ENCODE measurements at places on chromosomes 11 and 22.

DNA sequence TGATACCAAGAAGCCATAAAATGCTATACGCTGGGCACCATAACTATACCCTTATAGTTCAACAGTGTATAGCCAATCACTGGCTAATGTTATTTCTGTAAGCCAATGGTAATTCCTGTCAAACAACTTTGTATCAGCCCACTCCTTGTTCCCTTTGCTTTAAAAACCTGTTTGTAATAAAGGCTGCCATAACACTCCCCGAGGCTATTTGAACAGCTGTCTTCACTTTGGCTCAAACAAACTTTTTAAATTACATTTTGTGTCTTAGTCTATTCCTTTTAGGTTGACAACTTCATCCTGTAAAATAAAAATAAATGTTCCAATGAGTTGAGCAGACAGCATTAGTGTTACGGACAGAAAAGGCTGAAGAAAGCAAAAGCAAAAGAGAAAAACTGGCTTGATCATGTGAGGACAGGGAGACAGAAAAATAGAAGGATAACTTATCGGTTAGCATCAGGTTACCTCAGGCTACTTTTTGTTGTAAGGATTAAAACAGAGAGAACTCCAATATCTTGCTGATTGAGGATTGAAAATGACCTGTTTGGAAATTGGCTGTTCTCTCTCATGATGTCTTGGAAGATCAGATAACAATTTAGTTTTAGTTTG lies 95.0 kb downstream of the AASDHPPT start:
- DNase-seq, result no peak

DNA sequence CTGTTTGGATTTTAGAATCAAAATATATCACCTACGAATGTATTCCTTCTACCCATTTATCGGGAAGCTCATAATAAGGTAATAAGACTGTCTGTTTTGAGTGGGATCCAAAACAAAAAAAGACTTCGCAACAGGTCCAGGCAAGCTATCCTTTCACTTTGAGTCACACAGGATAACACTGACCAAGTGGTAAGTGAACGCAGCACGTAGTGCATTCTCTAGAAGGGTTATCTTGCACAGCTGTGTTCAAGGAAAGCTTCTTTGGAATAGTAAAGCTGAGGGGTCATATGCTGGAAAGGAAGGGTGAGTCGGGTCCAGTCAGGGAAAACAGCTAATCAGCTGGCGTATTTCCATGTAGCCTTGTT lies 22.3 kb upstream of the NRGN start:
- DNase-seq, result no peak

- no peak for DNase-seq
These were observed 1436.4 kb downstream of the BRD1 start for GRCh38 chr22:48391171-48391711.

DNA sequence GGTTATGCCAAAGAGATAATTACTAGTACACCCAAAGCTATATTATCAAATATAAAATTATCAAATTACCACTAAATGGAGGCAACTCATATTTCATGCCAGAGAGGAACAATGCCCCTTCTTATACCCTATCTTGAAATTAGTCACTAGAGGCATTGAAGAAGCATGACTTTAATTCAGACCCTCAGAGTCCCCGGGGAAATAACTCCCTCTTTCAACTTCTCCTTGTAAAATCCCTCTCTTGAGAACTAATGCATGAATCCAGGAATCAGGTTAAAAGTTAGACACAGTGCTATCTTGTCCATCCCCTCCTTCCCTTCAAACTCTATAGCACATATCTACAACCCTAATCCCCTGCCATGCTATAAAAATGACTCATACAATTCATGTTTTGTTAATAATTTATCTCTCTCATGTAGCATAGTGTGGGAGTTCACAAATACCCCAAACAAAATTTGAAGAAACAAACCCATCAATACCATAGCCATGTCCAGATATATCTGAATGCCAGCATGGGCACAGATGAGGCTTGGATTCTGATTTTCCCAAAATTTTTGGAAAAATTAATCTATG lies 665.4 kb downstream of the KCNA4 start:
- no peak for DNase-seq

- DNase-seq, result no peak
These were observed 58.7 kb upstream of the TNRC6B start for GRCh38 chr22:40118979-40119378.

- DNase-seq, result no peak
These were observed 593.7 kb upstream of the LUZP2 start for GRCh38 chr11:23903044-23903704.

- no peak for DNase-seq
These were observed 17.5 kb upstream of the GAL start for GRCh38 chr11:68666849-68667248.

DNA sequence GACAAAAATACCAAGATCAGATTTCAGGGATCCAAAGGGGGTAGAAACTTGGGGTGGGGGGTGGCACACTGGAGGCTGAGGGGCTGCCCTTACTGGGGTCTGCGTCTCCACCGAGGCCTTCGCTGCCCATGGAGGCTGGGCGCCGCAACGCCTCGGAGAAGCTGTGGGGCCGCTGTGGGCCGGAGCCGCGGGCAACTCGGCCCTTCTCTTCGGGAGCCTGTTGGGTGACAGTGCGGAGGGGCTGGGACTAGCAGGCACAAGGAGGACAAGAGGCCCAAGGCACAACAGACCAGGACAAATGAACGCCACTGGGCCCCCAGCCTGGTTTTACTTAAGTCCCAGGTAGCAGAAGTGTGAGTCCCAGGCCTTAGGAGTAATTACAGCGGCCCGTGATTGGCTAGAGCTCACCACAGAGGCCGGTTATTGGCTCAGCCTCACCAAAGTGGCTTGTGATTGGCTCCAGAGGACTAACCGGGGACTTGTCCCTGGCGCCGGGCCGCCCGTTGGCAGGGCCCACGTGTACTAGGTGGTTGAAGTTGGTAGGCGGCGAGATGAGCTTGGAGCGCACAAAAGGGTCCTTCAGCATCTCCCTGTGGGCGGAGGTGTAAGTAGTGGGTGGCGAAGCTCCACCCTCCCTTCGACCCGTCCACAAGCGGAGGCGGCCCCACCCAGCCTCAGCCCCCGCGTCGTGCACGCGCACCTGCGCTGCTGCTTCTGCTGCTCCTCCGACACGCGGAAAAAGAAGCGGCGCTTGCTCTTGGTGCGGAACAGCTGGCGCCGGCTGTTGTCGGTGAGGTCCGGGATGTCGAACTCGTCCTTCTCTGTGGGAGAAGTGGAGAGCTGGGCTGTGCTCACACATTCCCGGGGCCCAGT lies 16.5 kb upstream of the MEN1 start:
- DNase-seq, result no peak

GRCh38 chr11:61918251-61918937 lies 1.0 kb upstream of the RAB3IL1 start:
- no peak for DNase-seq

DNA sequence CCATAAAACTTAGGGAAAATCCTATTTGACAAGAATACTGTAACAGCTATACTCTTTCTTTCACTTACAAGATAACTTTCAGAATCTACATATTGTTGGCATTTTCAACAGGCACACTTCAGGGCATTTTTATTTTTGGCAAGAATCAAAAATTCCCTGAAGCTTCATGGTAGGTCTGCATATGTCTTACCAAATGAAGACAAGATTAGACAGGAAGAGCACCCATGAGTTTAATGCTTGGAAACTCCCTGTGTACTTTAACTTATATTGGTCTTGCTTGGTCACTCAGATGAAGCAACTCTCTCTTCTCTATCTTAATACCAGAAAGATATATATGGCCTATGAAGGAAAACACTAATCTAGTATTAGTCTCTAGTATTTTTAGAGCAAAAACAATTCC lies 137.7 kb downstream of the ATG16L2 start:
- DNase-seq, result no peak

DNA sequence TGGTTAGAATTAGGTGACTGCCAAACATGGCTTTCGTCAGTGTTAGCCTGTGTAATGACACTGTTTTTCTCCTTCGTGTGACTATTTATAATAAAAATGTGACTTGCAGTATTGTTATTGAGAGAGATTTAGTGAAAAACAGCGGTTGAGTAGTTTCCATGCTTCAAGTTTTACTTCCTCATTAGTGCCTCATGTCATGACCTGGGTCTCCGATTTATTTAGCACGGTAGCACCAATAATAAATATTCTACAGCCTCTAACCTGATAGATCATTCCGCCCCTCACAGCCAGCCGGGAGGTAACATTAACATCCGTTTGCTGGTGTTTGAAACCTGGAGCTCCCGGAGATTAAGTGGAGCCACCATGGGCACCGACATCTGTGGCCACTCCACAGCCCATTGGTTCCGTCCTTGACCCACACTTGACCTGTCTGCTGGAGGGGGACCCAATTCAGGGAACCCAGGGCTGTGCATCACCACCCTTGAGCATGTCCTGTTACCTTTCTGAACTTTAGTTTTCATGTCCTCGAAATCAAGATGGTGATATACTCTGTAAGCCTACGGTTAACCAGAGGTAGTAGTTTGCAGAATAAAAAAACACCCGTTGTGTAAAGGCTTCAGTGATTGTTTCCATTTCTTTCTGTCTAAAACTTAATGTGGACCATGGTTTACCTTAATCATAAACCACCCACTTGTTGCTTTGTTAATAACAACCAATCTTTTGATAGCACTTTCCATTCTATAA lies 104.1 kb downstream of the ATXN10 start:
- DNase-seq, result no peak

DNA sequence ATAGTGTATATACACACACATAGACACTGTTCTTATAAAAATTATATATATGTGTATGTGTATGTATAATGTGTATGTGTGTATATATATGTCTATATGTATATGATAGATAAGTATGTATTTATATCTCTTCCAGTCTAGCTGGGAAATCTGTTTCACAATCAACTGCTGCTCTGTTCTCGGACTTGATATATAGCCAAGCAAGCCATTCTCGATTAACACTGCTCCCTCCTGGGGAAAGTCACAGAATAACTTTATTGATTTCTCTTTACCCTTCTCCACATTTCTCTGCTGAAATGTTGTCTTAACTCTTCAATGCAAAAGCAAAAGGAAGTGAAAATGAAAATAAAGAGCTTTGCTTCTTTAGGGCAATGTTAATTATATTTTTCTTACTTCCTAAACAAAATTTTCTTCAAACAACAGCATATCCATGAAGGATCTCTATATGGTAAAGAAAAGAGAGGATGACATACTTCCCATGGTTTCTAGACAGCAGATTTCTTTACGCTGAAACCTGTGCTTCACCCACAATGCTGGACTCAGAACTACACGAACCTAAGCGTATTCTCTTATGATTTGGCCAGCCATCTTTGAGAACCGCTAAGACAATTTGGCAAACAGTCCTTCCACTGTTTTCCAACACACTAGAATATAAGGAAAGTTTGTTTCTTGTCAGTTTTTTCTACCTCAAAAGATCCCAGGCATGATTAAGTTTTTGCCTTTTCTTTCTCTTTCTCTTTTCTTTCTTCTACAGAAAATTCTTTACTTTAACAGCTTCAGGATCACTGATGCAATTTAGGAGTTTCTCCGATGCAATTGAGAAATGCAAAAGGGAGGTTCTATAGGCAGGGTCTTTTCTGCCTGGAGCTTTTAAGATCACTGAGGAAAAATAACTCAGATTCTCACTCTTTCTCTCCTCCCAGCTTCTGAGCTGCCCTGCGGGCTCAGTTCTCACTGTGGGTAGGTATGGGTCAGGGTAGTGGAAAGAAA lies 1.9 kb downstream of the BLID start:
- no peak for DNase-seq

- DNase-seq, result no peak
These were observed 77.8 kb downstream of the CDKN1C start for GRCh38 chr11:2807801-2808241.

GRCh38 chr11:19649751-19650150 lies 62.9 kb upstream of the NAV2 start:
- DNase-seq, result no peak

GRCh38 chr11:2940147-2940920 lies 11.1 kb upstream of the PHLDA2 start:
- DNase-seq, result no peak

DNA sequence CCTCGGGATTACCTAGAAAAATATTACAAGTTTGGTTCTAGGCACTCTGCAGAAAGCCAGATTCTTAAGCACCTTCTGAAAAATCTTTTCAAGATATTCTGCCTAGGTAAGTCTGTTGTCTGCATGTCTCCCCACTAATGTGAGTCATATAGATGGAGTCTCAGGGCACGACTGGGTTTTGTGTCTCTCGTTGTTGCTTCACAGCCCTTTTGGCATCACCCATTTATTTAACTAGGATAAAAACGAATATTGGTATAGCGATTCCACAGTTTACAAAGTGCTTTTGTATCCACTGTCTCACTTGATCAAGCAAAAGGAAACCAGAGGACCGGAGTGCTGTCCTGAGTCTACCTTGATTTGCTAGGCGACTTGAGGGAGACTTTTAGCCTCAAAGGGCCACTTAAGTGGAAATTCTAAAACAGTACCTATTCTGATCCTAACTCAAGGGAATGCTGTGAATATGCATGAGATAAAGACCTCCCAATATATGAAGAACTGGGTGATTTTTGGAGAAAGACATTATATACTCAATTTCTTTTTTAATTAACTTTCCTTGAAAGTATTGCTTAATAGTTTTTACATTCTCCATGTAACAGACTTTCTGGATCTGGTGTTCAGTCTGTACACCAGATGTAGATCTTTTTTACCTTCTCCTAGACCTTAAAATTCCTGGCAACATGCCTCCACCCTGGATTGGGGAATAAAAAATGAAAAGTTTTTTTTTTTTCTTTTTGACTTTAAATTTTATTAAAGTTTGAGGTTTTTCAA lies 590 bp downstream of the NNMT start:
- no peak for DNase-seq

DNA sequence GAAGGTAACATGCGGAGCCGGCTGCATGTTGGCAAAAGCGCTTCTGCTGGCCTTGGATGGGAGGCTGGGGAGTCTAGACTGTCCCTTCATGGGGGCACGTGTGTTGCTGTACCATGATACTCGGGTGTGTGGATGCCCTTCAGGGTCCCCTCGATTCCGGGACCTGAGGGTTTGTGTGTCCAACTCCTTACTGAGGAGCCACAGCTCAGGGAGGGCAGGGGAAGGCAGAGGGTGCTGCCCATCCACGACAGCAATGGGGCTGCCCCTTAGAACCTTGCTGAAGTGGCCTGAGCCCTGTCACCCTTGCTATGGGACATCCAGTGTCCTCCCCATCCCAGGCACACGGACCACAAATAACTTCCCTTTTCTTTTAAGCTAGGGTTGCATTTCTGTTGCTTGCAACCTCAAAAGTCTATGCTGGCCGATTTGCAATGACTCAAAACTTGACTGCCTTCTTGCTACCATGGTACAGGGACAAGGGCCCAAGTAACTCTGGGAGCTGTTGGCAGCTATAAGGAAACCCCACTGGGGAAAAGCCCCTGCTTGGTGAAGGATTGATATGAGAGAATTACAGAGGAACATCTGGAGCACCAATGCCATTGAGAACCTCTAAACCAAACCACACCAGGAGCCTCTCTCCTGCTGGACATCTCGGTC lies 43.8 kb downstream of the RTL6 start:
- DNase-seq, result no peak
